CD8-positive, alpha-beta memory T cell (primary cell): ENCODE measurements at places on chromosomes 6 and 20. TPM values are rescaled to one million over a fixed set of nuclear protein-coding genes. Genes with fewer than 3 reads are reported as not detected.

Gene PRKN
- polyA plus RNA-seq, result 1.0 TPM

Gene CYP39A1
- not detected for polyA plus RNA-seq

Gene C6orf15
- polyA plus RNA-seq, result not detected

DNA sequence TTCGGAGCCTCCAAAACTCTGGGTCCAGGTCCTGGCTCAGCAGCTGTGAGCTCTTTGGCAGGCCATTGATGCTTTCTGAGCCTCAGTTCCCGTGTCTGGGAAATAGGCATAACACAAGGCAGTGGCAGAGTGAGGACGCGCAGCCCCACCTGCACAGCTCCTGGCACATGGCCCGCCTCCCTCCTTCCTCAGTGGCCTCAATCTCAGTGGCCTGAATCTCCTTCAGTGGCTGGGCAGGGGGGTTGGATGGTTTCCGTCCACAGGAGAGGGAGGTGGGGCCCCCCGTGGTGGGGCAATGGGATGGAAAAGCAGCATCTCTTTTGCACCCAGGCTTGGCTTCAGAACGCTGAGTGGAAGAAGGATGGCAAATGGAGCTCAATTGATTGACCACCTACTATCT is 5.1 kb downstream of the RSPO4 start:
- no peaks in the 10 kb centered on the region for H3K36me3 ChIP-seq
- no peak for DNase-seq
- no peak overlapping the region for H3K27ac ChIP-seq

DNA sequence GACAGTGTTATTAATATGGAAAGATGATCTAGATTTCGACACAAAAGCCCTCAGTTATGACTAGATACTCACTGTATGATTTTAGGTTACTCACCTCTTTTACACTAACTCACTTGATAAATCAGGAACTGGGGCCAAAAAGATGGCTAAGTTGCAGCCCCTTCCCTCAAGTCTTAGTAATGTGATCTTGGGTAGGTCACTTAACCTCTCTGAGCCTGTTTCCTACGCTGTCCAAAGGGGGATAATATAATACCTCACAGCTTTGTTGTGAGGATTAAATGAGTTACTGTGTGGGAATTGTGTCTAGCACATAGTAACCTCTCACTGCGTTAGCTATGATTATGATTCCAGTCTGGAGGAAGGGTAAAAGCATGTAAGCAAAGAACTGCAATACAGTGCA is 1.3 kb downstream of the TTI1 start:
- H3K27me3 ChIP-seq, result no peaks in the 10 kb centered on the region
- peak overlapping the region; percentile 95 for H3K27ac ChIP-seq
- DNase-seq, result no peak
- peaks cover 50% of the 10 kb centered on the region for H3K4me1 ChIP-seq
- peak overlapping the region; percentile 96 for H3K4me3 ChIP-seq

DNA sequence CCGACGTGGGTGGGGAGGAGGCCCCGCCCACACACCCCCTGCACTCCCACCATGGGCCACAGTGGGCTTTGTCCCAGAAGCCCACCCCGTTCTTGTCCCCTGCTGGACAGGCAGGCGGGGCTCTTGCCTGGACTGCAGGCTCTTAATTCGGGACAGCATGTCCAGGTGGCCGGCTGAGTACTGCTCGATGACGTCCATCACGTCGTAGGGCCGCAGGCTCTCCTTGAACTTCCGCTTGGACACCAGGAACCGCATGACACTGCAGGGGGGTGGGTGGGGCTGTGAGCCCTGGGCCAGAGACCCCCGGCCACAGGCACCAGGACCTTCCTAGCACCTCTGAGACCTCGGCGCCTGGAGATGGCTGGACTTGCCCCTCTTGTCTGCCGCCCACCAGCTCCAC is 52.2 kb upstream of the CHRNA4 start:
- H3K27me3 ChIP-seq, result no peaks in the 10 kb centered on the region
- H3K27ac ChIP-seq, result no peak overlapping the region
- no peak overlapping the region for H3K4me3 ChIP-seq
- DNase-seq, result no peak
- H3K36me3 ChIP-seq, result no peaks in the 10 kb centered on the region

- no peak overlapping the region for H3K27ac ChIP-seq
- no peaks in the 10 kb centered on the region for H3K27me3 ChIP-seq
- H3K36me3 ChIP-seq, result no peaks in the 10 kb centered on the region
- DNase-seq, result no peak
- no peak overlapping the region for H3K4me3 ChIP-seq
- no peaks in the 10 kb centered on the region for H3K4me1 ChIP-seq
Observed at GRCh38 chr20:39661833-39662232, 699.7 kb downstream of the DHX35 start.

DNA sequence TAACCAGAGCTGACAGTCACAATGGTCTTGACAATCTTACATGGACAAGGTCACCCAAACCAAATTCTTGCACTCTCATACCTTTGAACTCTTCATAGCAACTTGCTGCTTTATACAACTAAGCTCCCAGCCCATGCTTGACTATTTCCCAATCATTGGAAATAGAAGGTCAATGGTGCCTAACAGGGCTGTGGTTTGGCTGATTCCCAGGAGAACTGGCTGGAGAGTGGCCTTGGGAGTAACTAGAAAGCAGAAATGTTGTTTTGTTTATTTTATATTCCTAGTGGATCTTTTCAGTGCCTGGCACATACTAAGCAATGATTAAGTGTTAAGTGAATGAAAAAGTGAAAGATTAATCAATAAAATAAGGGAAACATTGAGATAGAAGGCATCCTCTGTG is 3.0 kb downstream of the SPINT4 start:
- DNase-seq, result no peak
- H3K36me3 ChIP-seq, result no peaks in the 10 kb centered on the region
- no peaks in the 10 kb centered on the region for H3K27me3 ChIP-seq
- H3K4me3 ChIP-seq, result no peak overlapping the region
- H3K4me1 ChIP-seq, result no peaks in the 10 kb centered on the region

DNA sequence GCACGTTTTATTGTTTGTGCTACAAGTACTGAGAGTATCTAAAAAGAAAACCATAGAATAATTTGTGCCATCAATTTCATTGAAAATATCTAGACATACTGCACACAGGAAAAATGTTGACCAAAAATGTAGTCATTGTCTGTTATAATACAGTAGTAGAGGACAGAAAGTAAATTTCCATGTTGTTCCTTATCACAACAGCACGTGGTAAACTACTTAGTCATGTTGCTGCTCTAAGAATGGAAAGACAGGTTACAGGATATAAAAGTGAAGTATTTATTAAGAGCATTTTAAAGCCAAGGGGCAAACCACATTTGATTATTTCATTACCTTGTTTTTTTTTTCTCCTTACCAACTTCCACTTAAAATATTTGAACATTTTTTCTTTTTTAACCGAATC is 89.0 kb upstream of the CEP85L start:
- no peaks in the 10 kb centered on the region for H3K4me1 ChIP-seq
- no peak overlapping the region for H3K27ac ChIP-seq
- no peaks in the 10 kb centered on the region for H3K36me3 ChIP-seq
- no peak overlapping the region for H3K4me3 ChIP-seq
